Esophagus muscularis mucosa (tissue), 4 donors: ENCODE measurements at places on chromosomes 2 and 18. TPM values are rescaled to one million over a fixed set of nuclear protein-coding genes. Genes with fewer than 3 reads are reported as not detected.

DNA sequence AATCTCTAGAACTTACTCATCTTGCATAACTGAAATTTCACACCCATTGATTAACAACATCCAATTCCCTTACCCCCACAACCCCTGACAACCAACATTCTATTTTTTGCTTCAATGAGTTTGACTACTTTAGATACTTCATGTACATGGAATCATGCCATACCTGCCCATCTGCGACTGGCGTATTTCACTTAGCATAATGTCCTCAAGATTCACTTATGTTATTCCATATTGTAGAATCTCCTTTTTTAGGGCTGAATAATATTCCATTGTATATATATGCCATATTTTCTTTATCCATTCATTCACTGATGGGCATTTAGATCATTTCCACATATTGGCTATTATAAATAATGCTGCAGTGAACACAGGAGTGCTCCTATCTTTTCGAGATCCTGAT, 13.8 kb downstream of the CTAGE1 start:
- no peak for DNase-seq

- no peak for DNase-seq
Observed at GRCh38 chr2:2422621-2423020, 91.5 kb upstream of the MYT1L start.

DNA sequence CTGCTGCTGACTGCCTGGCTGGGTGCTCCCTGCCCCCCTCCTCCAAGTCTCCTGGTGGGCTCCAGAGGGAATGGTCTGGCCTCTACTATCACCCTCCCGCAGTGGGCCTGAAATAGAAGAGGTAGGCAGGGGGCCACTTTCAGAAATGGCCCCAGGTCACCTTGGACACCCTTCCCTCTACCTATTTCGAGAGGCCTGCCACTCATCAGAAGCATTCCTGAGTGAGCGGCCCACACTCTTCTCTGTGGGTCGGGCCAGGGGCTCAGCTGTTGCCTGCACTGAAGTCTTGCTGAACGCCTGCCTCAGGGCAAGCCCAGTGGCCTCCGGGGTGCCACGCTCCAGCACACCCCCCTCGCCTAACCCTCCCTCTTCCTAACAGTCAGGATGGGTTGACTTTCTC, 124.9 kb downstream of the TNS1 start:
- no peak for DNase-seq

SERPINB11 gene
- total RNA-seq: not detected
